SJSA1 (cell line): ENCODE measurements at places on chromosomes 5 and 9. TPM values are rescaled to one million over a fixed set of nuclear protein-coding genes. Genes with fewer than 3 reads are reported as not detected.

DNA sequence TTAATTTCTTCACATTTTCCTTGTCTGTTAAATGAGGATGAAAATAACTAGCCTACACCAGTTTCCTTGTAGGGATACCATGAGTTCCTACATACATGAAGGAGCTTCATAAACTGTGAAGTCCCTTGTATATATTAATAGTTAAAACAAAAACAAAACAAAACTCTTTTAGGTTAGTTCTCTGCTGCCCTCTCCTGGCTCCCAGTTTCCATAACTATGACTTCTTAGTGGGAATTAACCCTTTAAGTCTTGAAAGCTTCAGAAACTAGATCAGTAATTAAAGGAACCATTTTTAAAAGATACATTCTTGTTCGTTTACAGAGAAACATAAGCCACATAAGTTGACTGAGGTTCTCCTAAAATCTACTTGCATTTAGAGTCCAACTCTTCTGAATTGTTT, 500.0 kb upstream of the C9orf72 start:
- H3K4me1 ChIP-seq: no peaks in the 10 kb centered on the region
- H3K36me3 ChIP-seq: no peaks in the 10 kb centered on the region
- no peaks in the 10 kb centered on the region for H3K27me3 ChIP-seq
- no peak overlapping the region for H3K27ac ChIP-seq
- DNase-seq: peak; percentile 53

CCDC171 gene
- total RNA-seq: 0.47 and 0.53 TPM in 2 replicates

DNA sequence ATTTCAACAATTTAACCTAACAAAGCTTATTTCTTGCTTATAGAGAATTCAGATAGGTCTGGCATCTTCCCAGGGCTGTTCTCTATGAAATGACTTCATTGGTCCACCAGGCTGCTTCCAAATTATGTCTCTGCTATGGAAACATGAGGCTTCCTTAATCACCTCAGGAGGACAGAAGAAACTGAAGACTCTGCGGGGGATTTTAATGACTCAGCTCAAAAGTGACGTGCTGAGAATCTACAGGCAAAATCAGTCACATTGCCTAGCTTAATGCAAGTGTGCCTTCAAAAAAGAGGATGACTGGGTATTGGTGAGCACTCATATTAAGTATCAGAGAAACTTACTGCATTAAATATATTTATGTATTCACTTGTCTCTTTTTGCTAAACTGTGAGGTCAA, 315.5 kb upstream of the RGMB start:
- no peak overlapping the region for H3K4me3 ChIP-seq
- no peaks in the 10 kb centered on the region for H3K27me3 ChIP-seq
- no peak for DNase-seq
- H3K27ac ChIP-seq: no peak overlapping the region
- H3K4me1 ChIP-seq: peaks cover 21% of the 10 kb centered on the region

GRCh38 chr9:6680797-6681146, 35.2 kb upstream of the GLDC start:
- peaks cover 5% of the 10 kb centered on the region; the same call in 1 of the 2 replicates for H3K4me1 ChIP-seq
- no peaks in the 10 kb centered on the region for H3K27me3 ChIP-seq
- H3K27ac ChIP-seq: peak overlapping the region; percentile 94
- no peaks in the 10 kb centered on the region for H3K36me3 ChIP-seq

DNA sequence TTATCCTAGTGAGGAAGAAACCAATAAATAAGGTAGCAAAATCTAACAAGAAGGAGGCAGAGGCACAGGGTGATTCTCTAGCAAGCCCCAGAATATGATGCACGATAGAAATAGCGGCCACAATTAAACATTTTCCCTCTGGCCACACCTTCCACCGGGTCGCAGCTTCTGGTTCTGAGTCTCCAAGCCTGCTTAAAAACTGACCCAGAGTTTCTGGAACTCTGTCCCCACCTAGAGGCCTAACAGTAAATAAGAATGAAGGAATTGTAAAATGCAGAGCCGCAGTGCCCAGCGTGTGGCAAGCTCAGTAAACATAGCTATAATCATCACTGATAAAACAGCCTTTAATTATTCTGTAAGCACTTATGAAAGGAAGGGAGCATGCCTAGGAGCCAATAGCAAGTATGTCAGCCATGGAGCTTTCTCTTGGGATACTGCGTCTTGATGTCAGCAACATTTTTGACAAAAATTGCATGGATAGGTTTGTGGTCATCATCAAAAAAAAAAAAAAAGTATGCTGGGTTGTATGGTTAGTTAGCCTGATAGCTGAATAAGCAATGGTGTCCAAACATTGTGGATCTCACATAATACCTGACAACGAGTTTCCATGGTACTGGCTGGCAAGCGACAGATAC, 465.5 kb downstream of the DNAH5 start:
- no peak for DNase-seq
- no peaks in the 10 kb centered on the region for H3K36me3 ChIP-seq
- no peak overlapping the region for H3K27ac ChIP-seq
- H3K4me1 ChIP-seq: no peaks in the 10 kb centered on the region
- H3K27me3 ChIP-seq: no peaks in the 10 kb centered on the region

LRRC70 gene
- total RNA-seq: 0.71 and 1.1 TPM in 2 replicates

DNA sequence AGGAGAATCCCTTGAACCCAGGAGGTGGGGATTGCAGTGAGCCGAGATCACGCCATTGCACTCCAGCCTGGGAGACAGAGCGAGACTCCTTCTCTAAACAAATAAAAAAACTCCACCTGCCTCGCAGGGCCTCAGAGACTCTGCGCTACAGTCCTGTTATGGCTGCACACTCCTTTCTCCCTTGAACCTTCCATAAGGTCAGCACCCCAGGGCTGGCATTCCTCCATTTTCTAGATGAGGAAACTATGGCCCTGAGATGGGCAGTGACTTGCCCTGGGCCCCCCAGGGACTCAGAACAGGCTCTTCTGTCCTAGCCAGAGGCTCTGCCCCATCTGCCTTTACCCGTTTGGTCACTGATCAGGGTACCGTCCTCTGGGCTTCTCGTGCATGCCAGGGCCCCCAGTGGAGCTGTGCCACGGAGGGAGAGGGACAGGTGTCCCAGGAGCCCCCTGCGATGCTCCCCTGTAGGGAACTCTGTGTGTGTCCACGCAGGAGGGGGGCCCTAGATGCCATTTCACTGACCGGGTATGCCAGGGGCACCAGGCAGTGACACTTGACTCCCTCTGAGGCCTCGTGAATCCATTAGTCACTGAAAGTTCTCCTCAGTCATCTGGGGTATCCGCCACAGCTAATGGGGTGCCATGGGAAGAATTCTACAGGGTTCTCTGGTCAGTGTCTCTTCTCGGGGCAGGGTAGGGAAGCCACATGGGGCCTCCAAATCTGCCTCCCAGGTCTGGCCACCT, 16.2 kb downstream of the RALGDS start:
- DNase-seq: no peak
- peaks cover 20% of the 10 kb centered on the region for H3K36me3 ChIP-seq
- H3K4me3 ChIP-seq: no peak overlapping the region

- DNase-seq: no peak
- H3K27ac ChIP-seq: no peak overlapping the region
- no peak overlapping the region for H3K4me3 ChIP-seq
- peaks cover 8% of the 10 kb centered on the region for H3K4me1 ChIP-seq
Observed at GRCh38 chr5:32714836-32715235, 3.7 kb downstream of the NPR3 start.

GRCh38 chr5:154505567-154505966, 27.5 kb upstream of the HAND1 start:
- H3K4me1 ChIP-seq: peaks cover 11% of the 10 kb centered on the region
- no peak overlapping the region for H3K27ac ChIP-seq
- no peaks in the 10 kb centered on the region for H3K36me3 ChIP-seq
- H3K27me3 ChIP-seq: peaks cover 34% of the 10 kb centered on the region
- DNase-seq: no peak

- peak; percentile 57 for DNase-seq
- no peak overlapping the region for H3K4me3 ChIP-seq
- H3K4me1 ChIP-seq: no peaks in the 10 kb centered on the region
- no peaks in the 10 kb centered on the region for H3K27me3 ChIP-seq
Observed at GRCh38 chr5:106875591-106876297, 795.0 kb downstream of the EFNA5 start.

GRCh38 chr5:150112201-150113046, 26.1 kb upstream of the CSF1R start:
- no peak overlapping the region for H3K4me3 ChIP-seq
- peak; percentile 95 for DNase-seq
- peaks cover 39% of the 10 kb centered on the region for H3K4me1 ChIP-seq
- peaks cover 46% of the 10 kb centered on the region for H3K36me3 ChIP-seq

IFNB1 gene
- not detected in 2 replicates for total RNA-seq

DNA sequence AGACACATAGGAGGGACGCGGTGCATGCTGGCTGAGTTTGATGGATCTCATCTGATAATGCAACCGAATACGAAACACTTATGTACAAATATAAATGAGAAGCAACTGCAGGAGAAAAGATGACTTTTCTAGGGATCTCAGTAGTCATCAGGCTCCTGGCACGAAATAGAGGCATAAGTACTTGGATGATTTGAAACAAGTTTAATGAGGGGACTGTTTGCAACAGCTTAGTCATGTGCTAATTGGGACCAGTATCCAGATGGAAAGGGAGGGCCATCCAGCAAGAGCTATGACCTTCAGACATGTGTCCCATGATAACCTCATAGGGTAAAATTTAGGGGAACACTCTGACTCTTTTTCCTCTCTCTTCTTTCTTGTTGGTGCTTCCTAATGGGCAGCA, 123.0 kb downstream of the EGFLAM start:
- H3K4me3 ChIP-seq: no peak overlapping the region
- H3K36me3 ChIP-seq: no peaks in the 10 kb centered on the region
- H3K4me1 ChIP-seq: peaks cover 3% of the 10 kb centered on the region; the same call in 1 of the 2 replicates
- DNase-seq: no peak
- H3K27me3 ChIP-seq: no peaks in the 10 kb centered on the region
